ENCODE measurements at places on chromosomes 12 and 14.
A peak's percentile ranks its signal among the peaks of the same experiment; 100 is the strongest.

- DNase-seq: no peak
Measured at GRCh38 chr12:108701779-108702441, 29.4 kb downstream of the CORO1C start.

GRCh38 chr14:79175671-79176070 lies 1005.5 kb downstream of the NRXN3 start:
- no peak for DNase-seq

DNA sequence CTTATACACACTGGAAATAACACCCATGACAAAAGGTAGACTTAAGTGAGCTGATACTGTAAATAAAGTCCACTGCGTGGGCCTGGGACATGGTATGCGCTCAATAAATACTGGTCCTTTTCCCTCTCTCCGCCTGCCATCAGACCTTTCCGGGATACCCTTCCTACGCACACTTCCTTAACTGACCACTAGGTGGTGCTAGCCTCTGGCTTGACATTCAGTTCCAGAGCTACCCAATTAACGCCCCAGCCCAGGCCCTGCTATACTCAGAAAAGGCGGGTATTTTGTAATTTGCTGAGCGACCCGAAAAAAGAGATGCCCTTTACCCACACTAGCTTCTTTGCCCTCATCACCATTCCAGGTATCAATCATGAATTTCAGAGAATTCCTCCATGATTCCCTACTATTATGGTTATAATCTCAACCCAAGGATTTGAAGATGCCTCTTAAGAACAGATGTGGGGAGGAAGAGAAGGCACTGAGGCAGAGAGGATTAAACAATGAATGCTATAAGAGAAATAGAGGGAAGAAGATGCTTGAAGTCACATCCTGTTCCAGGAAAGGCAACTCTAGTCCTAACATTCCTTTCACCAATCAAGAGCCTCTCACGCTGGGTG lies 3.9 kb upstream of the LRP1 start:
- peak; percentile 86 for DNase-seq

DNA sequence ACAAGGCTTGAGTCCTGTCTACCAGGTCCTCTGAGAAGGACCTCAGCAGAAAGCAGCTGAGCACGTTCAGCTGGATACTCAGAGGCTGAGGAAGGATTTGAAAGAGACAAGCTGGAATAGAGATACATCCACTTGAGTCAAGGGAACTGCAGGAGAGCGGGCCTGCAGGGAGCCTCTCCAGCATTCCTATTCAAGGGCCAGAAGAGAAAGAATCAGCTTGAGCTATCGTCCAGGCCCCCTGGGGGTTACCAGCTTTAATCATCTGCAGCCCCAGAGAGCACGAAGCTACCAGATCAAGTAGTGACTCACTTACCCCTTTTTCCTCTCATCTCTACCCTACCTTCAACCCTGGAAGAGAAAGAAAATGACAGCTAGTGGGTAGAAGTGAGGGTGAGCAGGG lies 80.9 kb downstream of the NDUFA12 start:
- no peak for DNase-seq

DNA sequence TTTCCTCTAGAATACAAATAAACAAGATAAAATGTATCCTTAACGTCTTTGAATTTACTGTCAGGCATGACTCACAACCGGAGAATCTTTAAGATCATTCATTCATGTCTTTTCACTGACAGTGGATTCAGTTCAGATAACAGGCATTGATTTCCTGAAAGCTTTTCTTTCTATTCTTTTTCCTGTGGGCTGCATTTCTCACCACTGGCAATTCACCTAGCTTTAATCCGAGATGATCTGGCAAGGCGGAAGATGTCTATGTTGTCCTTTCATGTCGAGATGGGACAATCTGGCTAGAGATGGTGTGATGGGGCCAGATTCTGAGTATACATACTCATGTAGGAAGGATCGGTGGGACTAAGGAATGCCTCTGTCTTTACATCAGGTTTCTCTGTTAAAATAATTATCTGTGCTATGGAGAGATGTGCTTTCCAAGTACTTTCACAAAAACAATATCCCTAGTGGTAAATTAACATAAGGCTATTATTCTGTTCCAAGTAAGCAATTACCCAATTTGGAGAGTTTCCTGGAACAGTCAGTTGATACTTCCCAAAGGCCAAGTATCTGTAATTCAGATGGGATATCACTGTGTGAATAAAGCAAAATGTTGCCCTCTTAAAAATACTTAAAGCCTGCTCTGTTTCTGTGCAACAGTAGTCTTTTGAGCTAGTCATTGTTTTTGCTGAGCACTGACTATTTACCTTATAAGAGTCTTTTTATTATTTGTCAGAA lies 17.8 kb downstream of the ACSS3 start:
- DNase-seq: peak; percentile 70

GRCh38 chr12:123801573-123802178 lies 39.6 kb downstream of the DNAH10 start:
- DNase-seq: peak; percentile 25

GRCh38 chr14:100025111-100025510 lies 40.1 kb upstream of the EVL start:
- DNase-seq: peak; percentile 66

DNA sequence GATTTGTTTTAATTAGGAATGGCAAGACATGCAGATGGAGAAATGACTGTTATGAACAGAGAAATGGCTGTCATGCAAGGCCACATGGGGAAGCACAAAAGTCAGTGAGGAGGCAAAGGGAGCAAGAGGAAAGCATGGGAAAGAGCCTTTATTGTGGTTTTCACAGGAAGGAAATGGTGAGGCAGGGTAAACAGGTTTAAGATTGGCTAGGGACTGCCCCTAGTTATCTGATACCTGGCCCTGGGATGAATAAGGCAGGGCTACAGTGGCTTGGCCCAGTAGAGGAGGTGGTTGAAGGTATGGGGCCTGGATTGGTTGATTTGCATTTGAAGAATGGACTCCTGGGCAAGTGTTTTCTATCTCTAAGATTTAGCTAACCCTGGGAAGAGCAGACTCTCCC lies 168.7 kb upstream of the CNOT2 start:
- no peak for DNase-seq

- no peak for DNase-seq
Measured at GRCh38 chr14:74444866-74445265, 18.9 kb upstream of the SYNDIG1L start.

GRCh38 chr14:29937116-29937515 lies 9.5 kb upstream of the PRKD1 start:
- DNase-seq: no peak

GRCh38 chr14:63406333-63406732 lies 87.6 kb upstream of the GPHB5 start:
- DNase-seq: no peak

DNA sequence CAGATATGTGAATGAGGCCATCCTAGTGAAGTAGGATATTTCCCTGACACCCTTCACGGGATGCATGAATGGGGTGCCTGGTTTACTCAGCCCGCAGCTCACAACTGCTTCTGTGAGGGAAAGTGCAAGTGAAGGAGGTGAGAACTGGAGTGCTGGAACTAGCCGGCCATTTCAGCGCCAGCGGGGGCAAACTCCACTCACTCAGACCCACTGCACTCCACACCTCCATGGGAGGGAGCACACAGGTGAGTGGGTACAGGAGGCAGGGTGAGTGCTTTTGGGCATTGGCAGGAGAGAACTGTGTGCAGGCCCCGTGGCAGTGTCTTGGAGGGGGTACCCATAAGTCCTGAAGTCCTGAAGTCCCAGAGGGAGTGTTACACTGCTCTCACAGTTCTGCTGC lies 1008.4 kb downstream of the SLC6A15 start:
- no peak for DNase-seq

- DNase-seq: peak; percentile 46
Measured at GRCh38 chr12:28535216-28535615, 345.0 kb downstream of the CCDC91 start.

- DNase-seq: peak; percentile 12
Measured at GRCh38 chr12:102480406-102480805, at the start of gene IGF1. Gene IGF1, minus strand, starts transcription at chr12:102480563. Its CDS starts 182 bp downstream, at chr12:102480381.

DNA sequence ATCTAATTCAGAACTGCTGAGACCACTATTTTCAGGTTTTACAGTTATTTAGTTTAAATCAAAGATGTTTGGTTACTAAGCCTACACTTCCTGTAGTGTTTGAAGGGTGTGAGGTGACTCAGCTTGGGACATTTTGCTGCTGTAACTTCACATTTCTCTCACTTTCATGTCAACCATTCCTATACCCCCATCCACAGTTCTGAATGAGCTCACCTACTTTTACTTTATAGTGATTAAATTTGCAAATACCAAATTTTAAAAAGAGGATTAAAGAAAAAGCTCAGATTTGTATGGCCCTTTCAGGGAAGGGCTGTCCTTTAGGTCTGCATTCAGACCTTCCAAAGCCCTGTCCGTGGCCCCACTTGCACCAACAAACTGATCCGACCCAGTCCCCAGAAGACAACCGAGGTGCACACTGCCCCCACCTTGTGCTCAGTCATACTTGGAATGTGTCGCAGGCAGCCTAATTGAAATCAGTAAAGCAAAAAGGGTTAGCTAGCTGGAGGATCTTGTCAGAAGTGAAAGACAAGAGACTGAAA lies 174.4 kb downstream of the MON2 start:
- DNase-seq: no peak

DNA sequence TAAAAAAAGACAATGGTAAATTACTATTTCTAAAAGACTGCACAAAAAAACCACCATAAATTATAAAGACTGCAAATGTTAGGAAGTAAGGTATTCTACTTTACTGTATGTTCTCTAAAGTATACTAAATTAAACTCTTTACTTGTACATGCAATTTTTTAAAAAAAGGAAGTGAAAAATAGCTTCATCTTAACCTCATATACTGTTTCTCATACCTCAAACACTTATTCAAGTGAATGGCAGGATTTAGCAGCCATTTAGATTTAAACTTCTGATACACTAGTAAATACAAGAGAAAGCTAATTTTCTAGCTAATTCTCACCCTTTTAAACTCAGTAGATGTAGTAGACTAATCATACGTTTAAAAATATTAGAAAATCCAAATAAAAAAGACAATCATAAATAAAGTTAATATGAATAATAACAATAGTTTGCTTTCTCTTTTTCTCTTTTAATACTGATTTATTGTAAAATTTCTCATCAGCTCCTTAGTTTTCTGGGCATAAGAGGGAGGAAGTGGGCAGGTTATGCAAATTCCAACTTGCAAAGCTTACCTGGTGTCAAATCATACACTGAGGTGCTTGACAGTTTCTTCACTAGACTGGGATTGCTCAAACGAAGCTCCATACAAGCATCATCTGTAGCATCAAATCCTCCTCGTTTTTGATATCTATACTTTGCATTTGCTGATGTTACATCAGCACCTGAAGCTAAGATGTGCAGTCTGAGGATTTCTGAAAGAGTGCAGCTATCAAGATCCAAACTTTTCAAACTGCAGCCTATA lies 71.0 kb upstream of the CFL2 start:
- DNase-seq: no peak

DNA sequence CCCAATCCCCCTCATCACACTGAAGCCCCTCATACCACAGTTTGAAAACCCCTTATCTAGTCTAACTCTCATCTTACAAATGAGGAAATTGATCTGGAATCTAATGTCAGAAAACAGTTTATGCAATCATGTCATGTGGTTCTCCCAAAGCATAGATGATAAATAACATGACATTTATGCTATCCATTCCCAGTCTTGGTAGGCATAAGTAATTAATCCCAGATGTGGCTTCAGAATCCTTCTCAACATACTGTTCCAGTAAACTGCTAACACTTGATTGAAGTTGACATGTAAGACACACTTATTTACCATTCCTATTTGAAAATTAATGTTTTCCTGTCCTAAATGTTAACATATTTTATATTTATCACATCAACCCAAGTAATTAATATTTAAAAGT lies 168.7 kb downstream of the GALC start:
- DNase-seq: no peak

GRCh38 chr12:10365696-10366405 lies 24.0 kb downstream of the KLRK1 start:
- peak; percentile 50 for DNase-seq

DNA sequence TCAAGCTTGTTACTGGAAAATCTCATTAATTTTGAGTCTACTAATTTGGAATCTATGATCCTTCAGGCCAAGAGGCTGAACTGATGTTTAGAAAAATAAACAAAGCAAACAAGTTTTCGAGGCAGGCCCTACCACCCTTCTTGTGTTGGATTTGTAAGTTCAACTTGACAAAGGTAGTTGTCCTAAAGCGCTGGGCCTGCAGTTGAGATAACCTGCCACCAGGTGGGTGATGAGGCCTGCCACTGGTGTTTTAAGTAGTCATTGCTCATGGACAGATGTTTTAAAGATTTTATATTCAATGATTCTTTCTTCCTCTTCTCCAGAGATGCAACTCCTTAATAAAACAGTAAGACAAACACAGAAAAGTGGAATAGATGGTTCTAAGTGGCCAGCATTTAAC lies 19.4 kb downstream of the ACVRL1 start:
- DNase-seq: peak; percentile 45

DNA sequence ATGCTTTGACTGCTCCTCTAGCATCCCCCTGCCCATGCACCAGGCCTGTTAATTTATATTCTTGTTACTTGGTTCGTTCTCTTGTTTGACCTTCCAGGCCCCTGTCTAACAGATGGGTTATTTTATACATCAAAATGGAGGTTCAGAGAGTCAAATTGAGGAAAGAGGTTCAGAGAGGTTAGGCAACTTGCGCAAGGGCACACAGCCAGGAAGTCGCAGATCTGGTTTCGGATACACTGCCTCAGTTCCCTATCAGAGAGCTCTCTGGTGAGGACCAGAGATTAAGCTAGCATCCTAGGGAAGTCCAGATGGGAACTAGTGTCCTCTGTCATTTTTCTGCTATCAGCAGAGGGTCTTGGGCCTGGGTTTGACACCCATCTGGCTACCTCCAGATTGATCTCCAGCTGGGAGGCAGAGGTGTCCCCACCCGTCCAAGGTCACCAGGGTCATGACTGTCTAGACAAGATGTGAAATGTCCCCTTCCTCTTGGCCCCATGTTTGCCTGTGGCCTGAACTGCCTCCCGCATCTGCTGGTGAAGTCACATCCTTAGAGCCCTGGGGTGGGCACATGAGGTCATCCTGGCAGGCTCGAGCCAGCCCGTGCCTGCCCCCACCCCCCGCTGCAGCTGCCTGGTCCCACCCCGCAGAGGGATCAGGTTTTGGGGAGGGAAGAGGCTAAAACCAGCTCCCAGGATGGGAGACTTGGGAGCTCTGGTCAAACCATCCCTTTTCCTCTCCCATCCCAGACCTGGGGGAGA lies 84.3 kb upstream of the NCOR2 start:
- no peak for DNase-seq

DNA sequence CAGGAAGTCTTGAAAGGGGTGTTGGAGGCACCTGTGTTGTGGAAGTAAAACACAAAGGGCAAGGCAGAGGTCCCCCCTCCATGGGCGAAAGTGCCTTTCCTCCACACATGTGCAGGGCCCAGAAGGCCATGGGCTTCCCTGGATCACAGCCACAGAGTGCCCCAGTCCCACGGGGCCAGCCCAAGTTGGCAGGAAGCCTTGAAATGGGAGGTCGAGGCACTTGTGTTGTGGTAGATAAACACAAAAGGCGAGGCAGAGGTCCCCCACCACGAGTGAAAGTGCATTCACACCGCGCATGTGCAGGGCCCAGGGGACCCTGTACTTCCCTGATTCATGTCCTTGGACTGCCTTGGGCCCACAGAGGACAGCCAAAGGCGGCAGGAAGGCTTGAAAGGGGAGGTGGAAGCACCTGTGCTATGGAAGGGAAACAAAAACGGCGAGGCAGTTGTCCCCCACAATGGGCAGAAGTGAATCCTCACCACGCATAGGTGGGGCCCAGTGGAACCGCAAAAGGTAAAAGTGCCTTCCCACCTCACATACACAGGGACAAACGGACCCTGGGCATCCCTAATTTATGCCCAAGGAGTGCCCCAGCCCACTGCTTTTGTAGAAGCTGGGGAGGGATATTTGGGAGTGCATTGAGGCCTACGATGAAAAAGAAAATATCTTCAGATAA lies 585.4 kb downstream of the ALG10 start:
- no peak for DNase-seq

Measured in ACHN (cell line).